Naive thymus-derived CD8-positive, alpha-beta T cell (primary cell): ENCODE measurements at places on chromosomes 12 and 14. TPM values are rescaled to one million over a fixed set of nuclear protein-coding genes. Genes with fewer than 3 reads are reported as not detected.

GRCh38 chr14:74800780-74801179 is 37.7 kb downstream of the YLPM1 start:
- H3K4me1 ChIP-seq, result peaks cover 31% of the 10 kb centered on the region
- H3K27ac ChIP-seq, result no peak overlapping the region
- H3K36me3 ChIP-seq, result peaks cover 77% of the 10 kb centered on the region
- H3K27me3 ChIP-seq, result no peaks in the 10 kb centered on the region

DNA sequence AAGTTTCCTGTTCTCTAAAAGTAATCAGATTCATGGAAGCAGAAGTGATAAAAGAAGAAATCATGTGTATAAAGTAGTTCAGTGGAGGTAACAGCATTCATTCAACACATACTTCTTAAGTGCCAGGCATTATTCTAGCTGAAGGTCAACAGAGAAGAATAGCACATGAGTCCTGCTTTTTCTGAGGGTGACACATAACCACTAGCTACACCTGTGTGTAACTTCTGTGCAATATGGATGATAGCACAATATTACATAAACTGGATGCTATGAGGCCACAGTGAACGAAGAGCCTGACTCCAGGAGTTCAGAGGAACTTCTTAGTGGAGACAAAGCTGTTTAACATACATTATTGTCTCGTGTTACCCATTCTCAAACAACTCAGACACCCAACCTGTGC is 114.3 kb upstream of the PCED1B start:
- H3K4me3 ChIP-seq, result no peak overlapping the region
- H3K27ac ChIP-seq, result no peak overlapping the region
- no peak for DNase-seq
- no peaks in the 10 kb centered on the region for H3K36me3 ChIP-seq
- H3K27me3 ChIP-seq, result peaks cover 3% of the 10 kb centered on the region
- no peaks in the 10 kb centered on the region for H3K4me1 ChIP-seq

The GPR84 gene
- not detected for total RNA-seq

The OR10AD1 gene
- total RNA-seq, result not detected

GRCh38 chr12:49990273-49990672 is 17.5 kb downstream of the AQP6 start:
- peaks cover 49% of the 10 kb centered on the region for H3K36me3 ChIP-seq
- no peaks in the 10 kb centered on the region for H3K27me3 ChIP-seq
- H3K27ac ChIP-seq, result no peak overlapping the region

DNA sequence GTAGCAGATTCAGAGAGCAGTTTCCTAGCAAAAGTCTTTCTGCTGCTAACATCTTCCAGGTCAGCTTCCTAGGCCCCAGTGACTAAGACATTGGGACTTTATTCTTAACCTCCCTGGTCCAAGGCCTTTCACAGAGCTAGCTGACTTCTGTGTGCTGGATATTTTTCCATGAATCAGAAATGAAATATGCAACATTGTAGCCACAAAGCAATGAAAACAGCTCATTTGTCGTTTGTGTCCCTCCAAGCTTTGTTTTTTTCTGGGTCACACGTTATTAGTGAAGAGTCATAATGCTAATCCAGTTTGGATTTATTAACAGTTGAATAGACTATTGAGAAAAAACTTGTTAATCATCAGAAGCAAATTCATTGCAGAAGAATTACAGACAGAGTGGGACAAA is 82.4 kb downstream of the ARF6 start:
- H3K4me1 ChIP-seq, result peaks cover 97% of the 10 kb centered on the region
- H3K27ac ChIP-seq, result peak overlapping the region; percentile 96
- DNase-seq, result no peak
- no peaks in the 10 kb centered on the region for H3K36me3 ChIP-seq

The TESPA1 gene
- 247 TPM for total RNA-seq
